ENCODE measurements at places on chromosomes 4 and X.

DNA sequence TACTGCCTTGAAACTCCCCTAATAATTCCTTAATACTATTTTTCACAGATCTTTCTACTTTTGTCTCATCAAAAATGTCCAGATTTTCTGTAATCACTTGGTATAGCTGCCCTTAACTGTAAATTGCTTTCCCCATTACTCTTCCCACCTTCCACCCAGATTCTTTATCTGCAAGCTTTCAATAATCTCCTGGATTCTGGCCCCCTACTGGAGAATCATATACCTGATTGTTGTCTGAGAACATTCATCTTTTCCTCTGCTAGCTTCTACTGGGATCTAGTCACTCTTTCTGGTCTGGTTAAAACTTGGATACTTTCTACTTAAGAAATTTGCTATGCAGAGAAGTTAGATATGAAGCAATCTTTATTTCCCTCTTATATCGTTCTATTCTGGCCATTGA is 552.6 kb downstream of the PCDH19 start:
- DNase-seq, result no peak

DNA sequence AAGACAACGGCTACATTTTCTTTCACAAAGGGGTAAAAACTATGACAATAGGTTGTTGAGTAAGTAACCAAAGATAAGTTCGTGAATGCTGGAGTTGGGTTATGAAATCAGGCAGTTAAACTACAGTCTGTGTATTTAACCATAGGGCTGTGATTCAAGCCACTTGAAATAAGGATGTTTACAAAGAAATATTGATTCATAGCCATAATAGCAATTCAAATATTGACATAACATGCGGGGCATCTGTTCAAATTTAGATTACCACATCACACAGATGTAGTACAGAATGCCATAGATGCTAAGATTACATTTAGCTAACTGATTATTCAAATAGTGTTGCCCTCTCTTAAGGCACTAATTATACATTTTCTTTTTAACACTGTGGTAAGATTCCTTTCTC is 364.1 kb downstream of the FSTL5 start:
- no peak for DNase-seq

- no peak for DNase-seq
Observed at GRCh38 chr4:99853999-99854398, 37.4 kb downstream of the DAPP1 start.

- peak; percentile 34 for DNase-seq
Observed at GRCh38 chr4:127781300-127782024, 660 bp upstream of the HSPA4L start.

DNA sequence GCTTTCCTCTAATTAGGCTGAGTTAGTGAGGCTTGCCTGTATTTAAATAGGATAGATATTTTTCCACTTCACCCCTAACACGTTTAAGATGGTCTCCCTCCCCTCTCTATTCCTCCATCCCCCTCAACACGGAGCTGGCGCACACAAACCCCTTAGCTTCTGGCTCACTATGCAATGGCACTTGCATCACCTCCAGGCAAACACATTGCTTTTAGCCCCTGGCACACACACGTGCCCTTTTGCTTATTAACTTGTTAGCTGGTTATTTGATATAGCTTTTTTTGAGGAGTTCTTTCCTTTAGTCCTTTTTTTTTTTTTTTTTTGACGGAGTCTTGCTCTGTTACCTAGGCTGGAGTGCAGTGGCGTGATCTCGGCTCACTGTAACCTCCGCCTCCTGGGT is 94.3 kb downstream of the HDAC8 start:
- no peak for DNase-seq

DNA sequence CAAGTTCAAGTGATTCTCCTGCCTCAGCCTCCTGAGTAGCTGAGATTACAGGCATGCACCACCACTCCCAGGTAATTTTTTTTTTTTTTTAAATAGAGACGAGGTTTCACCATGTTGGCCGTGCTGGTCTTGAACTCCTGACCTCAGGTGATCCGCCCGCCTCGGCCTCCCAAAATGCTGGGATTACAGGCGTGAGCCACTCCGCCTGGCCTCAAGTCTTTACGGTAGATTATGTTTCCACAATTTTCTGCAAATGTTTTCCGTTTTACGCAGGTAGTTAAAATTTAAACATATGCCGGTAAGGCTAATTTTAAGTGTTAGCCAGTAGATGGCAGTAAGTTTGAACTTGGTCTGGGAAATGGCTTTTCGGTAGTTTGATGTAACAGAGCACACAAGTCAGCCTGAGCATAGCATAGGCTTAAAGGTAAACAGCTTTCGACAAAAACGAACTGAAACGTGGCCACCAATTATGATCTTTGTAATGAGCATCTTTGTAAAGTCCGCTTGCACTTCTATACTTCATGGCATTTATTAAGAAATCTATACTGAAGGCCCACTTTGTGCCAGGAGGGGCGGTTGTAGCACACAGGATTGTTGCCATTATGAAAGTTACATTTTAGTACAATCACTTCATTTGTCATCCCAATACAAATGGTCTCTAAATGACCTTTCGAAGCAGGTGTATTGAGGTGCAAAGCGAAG is 31.1 kb downstream of the CCKAR start:
- DNase-seq, result peak; percentile 8

DNA sequence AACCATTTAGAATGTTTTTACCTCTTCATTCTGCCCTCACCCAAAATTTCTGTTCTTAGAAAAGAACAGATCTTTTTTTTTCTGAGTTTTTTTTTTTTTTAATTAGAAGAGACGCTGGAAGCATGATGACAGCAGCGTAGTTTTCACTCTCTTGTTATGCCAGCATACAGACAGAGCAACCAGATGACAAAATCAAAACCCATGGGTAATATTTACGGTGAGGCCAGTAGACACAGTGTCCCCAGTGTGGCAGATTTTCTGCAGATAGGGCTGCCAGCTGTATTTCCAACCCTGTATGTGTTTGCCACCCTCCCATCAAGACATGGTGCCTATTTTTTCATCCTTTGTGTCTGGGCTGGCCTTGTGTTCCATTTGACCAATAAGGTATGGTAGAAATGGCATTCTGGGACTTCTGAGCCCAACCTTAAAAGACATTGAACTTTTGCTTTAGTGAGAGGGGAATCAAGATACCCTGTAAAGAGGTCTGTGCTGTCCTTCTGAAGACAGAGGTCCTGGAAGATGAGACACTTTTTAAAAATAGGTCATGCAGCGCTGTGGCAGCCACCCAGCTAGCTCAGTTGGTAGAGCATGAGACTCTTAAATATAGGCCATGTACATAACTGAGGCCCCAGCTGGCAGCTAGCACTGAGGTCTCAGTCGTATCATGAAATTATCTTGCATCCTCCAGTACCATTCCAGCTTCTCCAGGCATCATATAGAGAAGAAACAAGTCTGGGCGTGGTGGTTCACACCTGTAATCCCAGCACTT is 6.7 kb upstream of the ZNF41 start:
- DNase-seq, result no peak

- DNase-seq, result no peak
Observed at GRCh38 chr4:110032603-110033002, 119.9 kb downstream of the EGF start.

- no peak for DNase-seq
Observed at GRCh38 chrX:27915617-27916016, 65.6 kb downstream of the DCAF8L1 start.

- DNase-seq, result no peak
Observed at GRCh38 chrX:53445977-53446376, 11.8 kb upstream of the HSD17B10 start.
